Stimulated activated CD4-positive, alpha-beta T cell treated with anti-CD3 and anti-CD28 coated beads, Interleukin-12 subunit alpha, Interleukin-12 subunit beta, amount 100 ng/mL, for 48 hours (primary cell): ENCODE measurements at places on chromosomes 4 and X.

GRCh38 chr4:41339812-41340809, 83.4 kb downstream of the UCHL1 start:
- no peak for DNase-seq

DNA sequence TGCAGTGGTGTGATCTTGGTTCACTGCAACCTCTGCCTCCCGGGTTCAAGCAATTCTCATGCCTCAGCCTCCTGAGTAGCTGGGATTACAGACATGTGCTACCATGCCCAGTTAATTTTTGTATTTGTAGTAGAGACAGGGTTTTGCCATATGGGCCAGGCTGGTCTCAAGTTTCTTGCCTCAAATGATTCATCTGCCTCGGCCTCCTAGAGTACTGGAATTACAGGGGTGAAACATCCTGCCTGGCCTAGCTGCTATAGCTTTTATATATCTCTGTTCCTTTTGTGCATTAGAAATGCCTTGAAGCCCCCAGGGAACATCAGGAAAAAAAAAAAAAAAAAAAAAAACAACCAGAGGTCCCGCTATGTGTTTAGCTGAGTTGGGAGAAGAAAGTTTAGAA, 34.8 kb downstream of the UBE2K start:
- DNase-seq: no peak

- DNase-seq: no peak
Observed at GRCh38 chr4:181998398-181999295, 244.6 kb upstream of the TENM3 start.

DNA sequence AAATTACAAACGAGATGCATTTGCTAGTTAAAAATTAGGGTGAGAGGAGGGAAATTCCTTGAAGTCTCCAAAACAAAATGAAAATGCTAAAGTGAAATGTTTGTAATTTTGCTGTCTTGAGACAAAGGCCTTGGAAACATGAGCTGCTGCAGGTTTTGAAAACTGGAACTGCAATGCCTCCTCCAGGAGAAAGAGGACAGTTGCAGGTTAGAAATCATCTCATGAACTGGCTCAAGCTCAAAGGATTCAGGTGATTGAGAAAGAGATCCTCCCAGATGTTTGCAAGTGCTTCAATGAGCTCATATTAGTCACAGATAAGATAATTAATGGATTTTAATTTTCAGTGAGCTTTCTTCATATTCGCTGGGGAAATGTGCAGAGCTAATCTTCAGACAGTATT, 32.4 kb downstream of the SMPX start:
- no peak for DNase-seq

DNA sequence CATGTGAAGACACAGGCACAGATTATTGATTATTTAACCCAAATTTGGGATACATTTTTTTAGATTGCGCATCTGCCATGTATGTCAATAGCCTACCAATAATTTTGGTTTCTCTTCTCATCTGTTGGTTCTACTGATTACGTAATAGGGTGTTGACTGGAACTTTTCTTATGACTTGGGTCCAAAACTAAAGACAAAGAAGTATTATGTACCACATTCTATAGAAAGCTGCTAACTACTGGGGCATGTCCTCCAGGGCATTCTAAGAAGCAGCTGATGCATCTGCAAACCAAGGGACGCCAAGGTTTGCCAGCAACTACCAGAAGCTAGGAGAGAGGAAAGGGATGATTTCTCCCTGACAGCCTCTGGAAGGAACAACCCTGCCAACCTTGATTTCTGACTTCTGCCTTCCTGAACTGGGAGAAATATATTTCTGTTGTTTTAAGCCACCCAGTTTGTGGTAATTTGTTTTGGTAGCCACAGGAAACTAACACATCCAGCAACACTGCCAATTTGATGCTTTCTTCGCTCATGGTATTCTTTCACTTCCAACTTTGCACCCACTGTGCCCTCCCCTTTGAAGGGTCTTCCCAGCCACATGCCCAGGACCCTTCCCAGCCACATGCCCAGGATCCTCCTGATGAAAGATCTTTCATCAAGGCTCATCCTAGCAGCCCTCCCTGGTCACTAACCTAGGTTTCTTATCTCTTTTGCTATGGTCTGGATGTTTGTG, 15.9 kb upstream of the TLR1 start:
- no peak for DNase-seq

GRCh38 chr4:102527695-102528283, 26.6 kb downstream of the NFKB1 start:
- no peak for DNase-seq

DNA sequence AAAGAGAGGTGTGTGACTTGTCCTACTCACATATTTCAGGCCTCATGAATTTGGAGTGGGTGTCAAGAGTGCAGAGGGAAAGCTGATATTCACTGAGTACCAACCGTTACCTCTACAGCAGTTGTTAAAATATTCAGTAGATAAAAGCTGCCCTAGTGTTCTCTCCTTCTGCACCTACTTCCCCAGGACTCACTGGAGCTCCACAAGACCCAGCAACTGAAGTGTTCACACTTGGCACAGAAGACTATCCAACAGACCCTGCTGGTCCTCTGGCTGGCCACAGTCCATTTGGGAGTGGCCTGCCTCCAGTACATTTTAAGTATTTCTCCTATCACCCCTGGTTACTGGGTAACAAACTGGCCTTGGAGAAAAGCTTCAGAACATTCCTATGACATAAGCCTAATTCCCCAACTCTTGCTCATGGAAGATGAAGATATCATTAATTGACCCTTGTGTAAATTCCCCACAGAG, 70.8 kb downstream of the PPARGC1A start:
- DNase-seq: no peak

DNA sequence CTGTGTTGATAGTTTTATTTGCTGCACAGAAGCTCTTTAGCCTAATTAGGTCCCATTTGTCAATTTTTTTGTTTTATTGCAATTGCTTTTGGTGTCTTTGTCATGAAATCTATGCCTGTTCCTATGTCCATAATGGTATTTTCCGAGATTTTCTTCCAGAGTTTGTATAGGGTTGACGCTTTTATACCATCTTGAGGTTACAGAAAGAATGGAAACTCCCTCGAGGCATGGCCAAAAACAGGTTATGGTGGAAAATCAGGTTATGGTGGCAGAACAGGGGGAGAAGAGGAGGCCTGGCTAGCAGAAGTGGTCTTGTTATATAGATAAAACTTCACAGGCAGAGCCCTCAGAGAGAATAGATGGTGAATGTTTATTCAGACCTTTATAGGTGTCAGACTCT, 21.6 kb downstream of the OPHN1 start:
- DNase-seq: no peak

DNA sequence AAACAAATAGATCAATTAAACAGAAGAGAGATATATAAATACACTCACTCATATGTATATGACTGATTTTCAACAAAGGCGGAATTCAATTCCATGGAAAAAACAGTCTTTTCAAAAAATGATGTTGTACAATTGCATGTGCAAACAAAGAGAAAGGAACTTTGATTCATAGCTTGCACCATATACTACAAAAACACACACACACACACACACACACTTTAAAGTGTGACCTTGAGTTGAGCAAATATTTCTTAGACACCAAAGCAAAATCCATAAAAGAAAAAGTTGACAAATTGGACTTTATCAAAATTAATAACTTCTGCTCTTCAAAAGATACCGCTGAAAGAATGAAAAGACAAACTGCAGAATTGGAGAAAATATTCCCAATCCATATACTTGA, 168.8 kb downstream of the EVC2 start:
- DNase-seq: no peak

DNA sequence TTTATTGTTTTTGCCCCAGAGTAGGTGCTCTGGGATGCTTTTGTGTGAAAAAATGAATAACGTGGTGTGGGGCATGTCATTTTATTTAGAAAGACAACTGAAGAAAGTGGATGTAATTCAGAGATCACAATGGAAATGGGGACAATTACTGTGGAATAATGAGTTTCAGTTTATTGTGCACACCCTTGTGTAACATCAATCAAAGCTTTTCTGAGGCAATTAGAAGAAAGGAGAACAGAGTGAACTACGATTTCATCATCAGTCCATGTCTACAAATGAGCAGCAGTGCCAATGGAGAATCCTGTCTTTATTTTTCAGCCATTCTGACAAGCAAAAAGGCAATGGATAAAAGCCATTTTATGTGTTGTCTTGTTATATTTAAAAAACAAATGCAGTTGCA, 339.2 kb downstream of the TMA16 start:
- no peak for DNase-seq

GRCh38 chr4:103026868-103027267, 7.4 kb upstream of the SLC9B1 start:
- DNase-seq: no peak

GRCh38 chr4:123555807-123556273, 159.2 kb downstream of the SPRY1 start:
- no peak for DNase-seq

DNA sequence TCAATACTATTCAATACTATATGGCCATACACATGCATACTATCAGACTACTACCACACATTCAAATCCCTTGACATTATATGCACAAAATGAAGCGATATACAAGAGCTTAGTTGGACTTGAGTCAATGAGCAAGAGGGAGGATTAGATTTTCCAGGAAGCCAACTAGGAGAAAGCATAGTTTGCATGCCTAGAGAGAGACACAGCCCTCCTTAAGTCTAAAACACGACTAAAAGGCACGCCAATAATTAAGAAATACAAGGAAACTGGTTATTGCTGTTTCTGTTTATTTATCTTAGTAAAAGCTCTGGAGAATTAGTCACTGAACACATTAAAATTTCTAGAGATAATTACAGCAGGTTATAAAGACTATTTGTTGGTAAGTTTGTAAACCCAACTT, 21.8 kb downstream of the MBNL3 start:
- DNase-seq: no peak

DNA sequence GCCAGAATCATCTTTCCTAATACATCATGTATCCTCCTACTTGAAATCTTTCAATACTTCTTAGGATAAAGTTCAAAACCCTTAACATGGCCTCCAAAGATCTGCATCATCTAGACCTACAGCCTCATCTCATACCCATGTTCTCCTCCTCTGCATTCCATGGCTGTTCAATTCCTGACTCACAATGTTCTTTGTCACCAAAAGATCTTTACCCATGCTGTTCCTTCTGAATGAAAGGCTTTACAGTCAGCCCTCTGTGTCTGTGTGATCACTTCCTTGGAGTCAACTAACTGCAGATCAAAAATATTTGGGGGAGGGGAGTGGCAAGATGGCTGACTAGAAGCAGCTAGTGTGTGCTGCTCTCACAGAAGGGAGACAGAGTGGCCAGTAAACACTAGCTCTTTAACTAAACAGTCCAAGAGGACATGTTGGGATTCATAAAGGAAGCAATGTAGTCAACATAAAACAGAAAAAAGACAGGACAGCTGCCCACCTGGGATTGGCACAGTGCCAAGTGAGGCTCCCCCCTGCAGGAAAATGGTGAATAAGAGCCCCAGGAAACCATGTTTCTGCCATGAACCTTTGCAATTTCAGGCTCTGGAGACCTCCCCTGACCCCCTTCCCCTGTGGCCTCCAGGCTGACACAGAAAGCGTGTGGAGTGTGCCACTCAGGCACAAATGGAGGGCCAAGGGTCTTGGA, 31.9 kb downstream of the CBR4 start:
- DNase-seq: no peak

GRCh38 chr4:153649572-153649991, 34.5 kb upstream of the TLR2 start:
- no peak for DNase-seq

DNA sequence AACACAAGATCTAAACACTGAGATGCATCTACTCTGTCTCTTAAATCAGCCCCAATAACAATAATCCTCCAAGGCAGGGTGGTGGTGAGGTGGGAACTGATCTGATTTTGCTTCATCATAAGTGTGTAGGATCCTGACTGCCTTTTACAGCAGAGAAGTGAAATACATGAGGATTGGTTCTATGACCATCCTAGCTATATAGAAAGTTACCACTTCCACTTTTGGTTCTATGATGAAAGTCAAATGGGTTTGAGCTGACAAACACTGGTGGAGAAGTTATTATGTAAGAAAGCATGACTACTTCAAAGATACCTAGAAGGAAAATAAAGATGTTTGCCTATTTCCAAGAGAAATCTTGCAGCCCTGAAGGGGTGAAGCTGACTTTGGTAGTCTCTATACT, 181.6 kb downstream of the NKX6-1 start:
- no peak for DNase-seq

- no peak for DNase-seq
Observed at GRCh38 chrX:69303231-69303630, 138.0 kb upstream of the PJA1 start.

DNA sequence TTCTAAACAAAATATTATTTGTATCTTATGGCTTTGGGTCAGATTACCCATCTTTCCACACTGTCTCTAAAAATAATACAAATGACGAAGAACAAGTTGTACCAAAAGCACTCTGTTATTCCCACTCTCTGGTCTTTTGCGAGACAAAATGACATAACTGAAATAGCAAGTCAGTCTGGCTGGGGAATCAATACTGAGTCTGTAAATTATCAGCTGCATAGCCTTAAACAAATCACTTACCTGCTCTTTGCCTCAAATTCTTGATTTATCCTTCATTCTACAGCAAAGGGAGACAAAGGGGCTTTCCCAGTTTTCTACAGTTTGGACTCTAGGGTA, 40.9 kb downstream of the SOWAHB start:
- no peak for DNase-seq

- DNase-seq: no peak
Observed at GRCh38 chr4:14168919-14169318, 541.4 kb upstream of the BOD1L1 start.

- DNase-seq: no peak
Observed at GRCh38 chr4:88818631-88819470, 121.2 kb upstream of the NAP1L5 start.

GRCh38 chr4:119110121-119110520, 25.5 kb upstream of the MYOZ2 start:
- DNase-seq: no peak

GRCh38 chr4:86759298-86759697, 89.9 kb downstream of the SLC10A6 start:
- no peak for DNase-seq

DNA sequence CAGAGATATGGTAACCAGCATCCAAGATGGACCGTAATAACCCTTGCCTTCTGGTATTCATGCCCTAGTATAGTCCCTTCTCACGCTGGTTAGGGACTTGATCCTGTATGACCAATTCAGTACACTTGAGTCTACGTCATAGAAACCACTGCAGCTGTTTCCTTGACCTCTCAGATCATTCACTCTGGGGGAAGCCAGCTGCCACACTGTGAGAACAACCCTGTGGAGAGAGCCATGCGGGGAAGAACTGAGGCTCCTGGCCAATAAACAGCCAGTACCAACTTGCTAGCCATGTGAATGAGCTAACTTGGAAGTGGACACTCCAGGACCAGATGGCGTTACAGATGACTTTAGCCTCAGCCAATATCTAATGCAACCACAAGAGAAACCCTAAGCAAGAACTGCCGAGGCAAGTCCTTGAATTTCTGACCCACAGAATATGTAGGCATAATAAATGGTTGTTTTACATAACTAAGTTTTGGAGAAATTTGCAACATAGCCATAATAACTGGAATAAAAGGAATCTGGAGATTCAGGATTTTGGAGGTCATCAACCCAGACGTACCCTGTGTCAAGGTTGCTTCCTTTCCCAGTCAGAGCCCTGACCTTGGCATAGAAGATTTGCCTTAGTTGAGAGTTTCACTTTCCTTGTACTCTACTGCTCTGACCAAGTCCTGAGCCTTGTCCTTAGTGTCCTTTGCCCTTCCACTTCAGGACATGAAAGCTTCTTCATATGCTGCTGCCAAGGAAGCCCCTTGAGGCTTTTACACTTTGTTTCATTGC, 87.3 kb upstream of the ZNF81 start:
- DNase-seq: no peak

GRCh38 chr4:36039026-36039425, 205.3 kb downstream of the ARAP2 start:
- no peak for DNase-seq
